ENCODE measurements at places on chromosomes 16 and 17.
A peak's percentile ranks its signal among the peaks of the same experiment; 100 is the strongest.

- no peak overlapping the region for H3K4me3 ChIP-seq
- no peaks in the 10 kb centered on the region for H3K36me3 ChIP-seq
- peak; percentile 76 for DNase-seq
- no peaks in the 10 kb centered on the region for H3K27me3 ChIP-seq
- H3K4me1 ChIP-seq = no peaks in the 10 kb centered on the region
- H3K27ac ChIP-seq = no peak overlapping the region
Observed at GRCh38 chr16:81204798-81205680, 33.5 kb upstream of the BCO1 start.

- H3K36me3 ChIP-seq = no peaks in the 10 kb centered on the region
- no peak for DNase-seq
- H3K4me1 ChIP-seq = peaks cover 21% of the 10 kb centered on the region
- H3K27me3 ChIP-seq = no peaks in the 10 kb centered on the region
- no peak overlapping the region for H3K4me3 ChIP-seq
Observed at GRCh38 chr16:86398201-86398600, 112.1 kb upstream of the FOXF1 start.

DNA sequence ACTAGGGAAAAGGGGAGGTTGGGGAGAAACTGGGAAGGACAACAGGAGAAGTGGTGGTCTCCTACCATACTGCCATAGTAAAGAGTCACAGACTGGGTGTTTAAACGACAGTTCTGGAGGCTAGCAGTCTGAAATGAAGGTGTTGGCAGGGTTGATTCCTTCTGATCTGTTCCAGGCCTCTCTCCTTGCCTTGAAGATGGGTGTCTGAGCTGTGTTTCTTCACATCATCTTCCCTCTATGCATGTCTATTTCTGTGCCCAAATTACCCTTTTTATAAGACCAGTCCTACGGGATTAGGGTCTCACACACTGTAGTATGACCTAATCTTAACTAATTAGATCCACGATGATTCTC lies 79.8 kb upstream of the TMEM97 start:
- no peak overlapping the region for H3K27ac ChIP-seq
- H3K4me3 ChIP-seq = no peak overlapping the region
- H3K4me1 ChIP-seq = no peaks in the 10 kb centered on the region
- no peaks in the 10 kb centered on the region for H3K36me3 ChIP-seq

GRCh38 chr16:65786916-65787315 lies 579.6 kb upstream of the CDH5 start:
- H3K27me3 ChIP-seq = no peaks in the 10 kb centered on the region
- H3K4me3 ChIP-seq = no peak overlapping the region
- H3K4me1 ChIP-seq = no peaks in the 10 kb centered on the region
- no peak overlapping the region for H3K27ac ChIP-seq
- no peak for DNase-seq
- no peaks in the 10 kb centered on the region for H3K36me3 ChIP-seq

DNA sequence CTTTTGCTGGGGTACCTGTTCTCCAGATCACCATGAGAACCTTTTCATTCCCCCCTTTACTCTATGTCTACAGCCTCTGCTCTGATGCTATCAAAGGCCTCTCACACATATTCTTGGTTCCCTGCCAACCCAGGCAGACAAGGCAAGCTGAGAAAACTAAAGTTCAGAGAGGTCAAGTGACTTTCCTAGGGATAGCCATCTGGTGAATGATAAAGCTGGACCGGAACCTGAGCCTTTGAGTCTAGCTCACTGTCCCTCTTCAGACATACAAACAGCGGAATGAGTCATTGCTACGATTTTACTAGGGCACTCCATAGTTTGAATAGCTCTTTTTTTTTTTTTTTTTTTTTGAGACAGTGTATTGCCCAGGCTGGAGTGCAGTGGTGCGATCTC lies 73.3 kb downstream of the XYLT1 start:
- H3K36me3 ChIP-seq = no peaks in the 10 kb centered on the region
- H3K27ac ChIP-seq = peak overlapping the region; percentile 79
- no peaks in the 10 kb centered on the region for H3K4me1 ChIP-seq
- H3K4me3 ChIP-seq = no peak overlapping the region
- DNase-seq = no peak

GRCh38 chr17:40519089-40519775 lies 17.8 kb upstream of the TNS4 start:
- H3K36me3 ChIP-seq = no peaks in the 10 kb centered on the region
- H3K4me1 ChIP-seq = no peaks in the 10 kb centered on the region
- DNase-seq = peak; percentile 48
- H3K27me3 ChIP-seq = no peaks in the 10 kb centered on the region
- H3K27ac ChIP-seq = no peak overlapping the region
- H3K4me3 ChIP-seq = no peak overlapping the region

GRCh38 chr16:57618296-57619132 lies 9.9 kb upstream of the ADGRG1 start:
- no peaks in the 10 kb centered on the region for H3K4me1 ChIP-seq
- DNase-seq = peak; percentile 43
- H3K27ac ChIP-seq = no peak overlapping the region
- H3K27me3 ChIP-seq = no peaks in the 10 kb centered on the region
- H3K36me3 ChIP-seq = no peaks in the 10 kb centered on the region

DNA sequence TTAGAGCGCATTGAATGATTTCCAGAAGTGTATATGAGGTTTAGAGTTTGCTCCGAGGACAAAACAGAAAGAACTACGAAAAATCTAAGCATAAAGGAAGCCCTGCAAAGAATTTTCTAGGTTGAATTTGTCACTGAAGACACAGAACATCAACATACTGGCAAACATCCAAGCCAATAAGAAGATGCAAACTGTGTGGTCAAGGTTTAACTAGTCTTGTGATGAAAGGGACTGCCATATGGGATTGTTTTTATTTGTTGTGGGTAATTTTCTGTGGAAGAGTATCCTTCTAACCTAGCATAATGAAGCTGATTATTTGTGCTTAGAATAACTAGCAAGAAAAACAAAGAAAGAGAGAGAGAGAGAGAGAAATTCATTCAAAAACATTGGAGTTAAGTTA lies 492.0 kb upstream of the ERCC4 start:
- H3K27ac ChIP-seq = no peak overlapping the region
- H3K4me1 ChIP-seq = no peaks in the 10 kb centered on the region
- H3K27me3 ChIP-seq = no peaks in the 10 kb centered on the region
- no peaks in the 10 kb centered on the region for H3K36me3 ChIP-seq

DNA sequence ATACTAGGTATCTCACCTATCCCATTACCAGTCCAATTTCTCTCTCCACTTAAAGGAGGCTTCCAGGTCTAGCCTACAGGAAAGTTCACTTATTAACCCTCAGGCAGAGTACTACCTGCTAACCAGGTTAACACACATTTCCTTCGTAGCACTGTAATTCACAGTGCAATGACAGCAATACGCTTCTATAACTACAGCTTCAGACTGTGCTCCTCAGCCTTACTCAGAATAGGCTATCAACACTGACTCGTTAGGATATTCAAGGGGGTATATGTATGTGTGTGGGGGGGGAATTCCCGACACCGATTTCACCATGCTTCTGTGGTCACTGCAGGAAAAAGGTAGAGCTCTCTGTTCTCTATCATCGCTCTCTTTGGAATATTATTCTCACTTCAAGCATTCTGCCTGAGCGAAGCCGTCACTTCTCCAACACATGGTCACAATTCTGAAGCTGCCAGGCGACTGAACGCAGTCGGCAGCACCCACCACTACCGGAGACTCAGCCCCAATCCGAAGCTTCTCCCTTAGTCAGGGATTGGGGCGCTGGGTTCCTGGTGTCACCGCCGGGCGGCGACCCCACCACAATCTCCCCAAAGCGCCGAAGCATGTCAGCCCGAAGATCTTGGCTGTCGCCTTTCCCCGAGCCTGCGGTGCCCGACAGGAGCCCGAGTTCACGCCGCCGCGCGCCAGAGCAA lies 618 bp downstream of the GGA3 start:
- H3K4me1 ChIP-seq = peaks cover 31% of the 10 kb centered on the region
- H3K27me3 ChIP-seq = no peaks in the 10 kb centered on the region
- DNase-seq = no peak
- peak overlapping the region; percentile 93 for H3K4me3 ChIP-seq

- DNase-seq = no peak
- no peaks in the 10 kb centered on the region for H3K4me1 ChIP-seq
- H3K36me3 ChIP-seq = peaks cover 60% of the 10 kb centered on the region
- H3K27me3 ChIP-seq = no peaks in the 10 kb centered on the region
- no peak overlapping the region for H3K27ac ChIP-seq
Observed at GRCh38 chr17:17172990-17173389, 33.1 kb downstream of the PLD6 start.

GRCh38 chr17:50570528-50570927 lies 10.0 kb downstream of the CACNA1G start:
- no peaks in the 10 kb centered on the region for H3K36me3 ChIP-seq
- peaks cover 10% of the 10 kb centered on the region for H3K4me1 ChIP-seq
- no peaks in the 10 kb centered on the region for H3K27me3 ChIP-seq
- H3K4me3 ChIP-seq = no peak overlapping the region
- no peak for DNase-seq

- H3K4me1 ChIP-seq = no peaks in the 10 kb centered on the region
- no peaks in the 10 kb centered on the region for H3K27me3 ChIP-seq
- no peak overlapping the region for H3K4me3 ChIP-seq
Observed at GRCh38 chr16:49458243-49458642, 84.6 kb downstream of the C16orf78 start.

DNA sequence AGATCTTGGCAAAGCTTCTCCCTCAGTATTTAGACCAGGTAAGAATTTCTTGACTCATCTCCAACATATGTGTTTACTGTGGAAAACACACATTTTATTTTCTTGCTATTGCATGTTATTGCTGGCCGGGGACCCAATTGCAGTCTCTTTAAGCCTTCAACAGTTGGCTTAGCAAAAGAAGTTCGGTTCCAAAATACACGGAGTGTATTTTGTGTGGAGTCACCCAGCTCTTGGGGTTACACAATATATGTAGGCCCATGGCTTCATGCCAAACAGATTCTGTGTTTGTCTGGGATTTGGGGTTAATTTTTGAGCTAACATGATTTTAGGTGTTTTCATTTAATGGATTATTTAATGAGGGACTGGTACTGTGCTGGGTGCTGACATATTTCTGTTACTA lies 4.0 kb downstream of the ALDH3A2 start:
- no peak for DNase-seq
- peaks cover 16% of the 10 kb centered on the region for H3K36me3 ChIP-seq
- peaks cover 48% of the 10 kb centered on the region for H3K4me1 ChIP-seq
- no peaks in the 10 kb centered on the region for H3K27me3 ChIP-seq
- peak overlapping the region; percentile 25 for H3K27ac ChIP-seq

- no peak for DNase-seq
- H3K27me3 ChIP-seq = no peaks in the 10 kb centered on the region
- no peak overlapping the region for H3K27ac ChIP-seq
- no peak overlapping the region for H3K4me3 ChIP-seq
Observed at GRCh38 chr16:51337662-51338061, 186.6 kb upstream of the SALL1 start.

Measured in sigmoid colon (tissue), 7 donors.